T-helper 9 cell (primary cell): ENCODE measurements at places on chromosomes 11 and 22.

- DNase-seq = no peak
These were observed 41.7 kb downstream of the THAP12 start for GRCh38 chr11:76339221-76339620.

- no peak for DNase-seq
These were observed 34.9 kb downstream of the PRDM11 start for GRCh38 chr11:45181193-45181888.

DNA sequence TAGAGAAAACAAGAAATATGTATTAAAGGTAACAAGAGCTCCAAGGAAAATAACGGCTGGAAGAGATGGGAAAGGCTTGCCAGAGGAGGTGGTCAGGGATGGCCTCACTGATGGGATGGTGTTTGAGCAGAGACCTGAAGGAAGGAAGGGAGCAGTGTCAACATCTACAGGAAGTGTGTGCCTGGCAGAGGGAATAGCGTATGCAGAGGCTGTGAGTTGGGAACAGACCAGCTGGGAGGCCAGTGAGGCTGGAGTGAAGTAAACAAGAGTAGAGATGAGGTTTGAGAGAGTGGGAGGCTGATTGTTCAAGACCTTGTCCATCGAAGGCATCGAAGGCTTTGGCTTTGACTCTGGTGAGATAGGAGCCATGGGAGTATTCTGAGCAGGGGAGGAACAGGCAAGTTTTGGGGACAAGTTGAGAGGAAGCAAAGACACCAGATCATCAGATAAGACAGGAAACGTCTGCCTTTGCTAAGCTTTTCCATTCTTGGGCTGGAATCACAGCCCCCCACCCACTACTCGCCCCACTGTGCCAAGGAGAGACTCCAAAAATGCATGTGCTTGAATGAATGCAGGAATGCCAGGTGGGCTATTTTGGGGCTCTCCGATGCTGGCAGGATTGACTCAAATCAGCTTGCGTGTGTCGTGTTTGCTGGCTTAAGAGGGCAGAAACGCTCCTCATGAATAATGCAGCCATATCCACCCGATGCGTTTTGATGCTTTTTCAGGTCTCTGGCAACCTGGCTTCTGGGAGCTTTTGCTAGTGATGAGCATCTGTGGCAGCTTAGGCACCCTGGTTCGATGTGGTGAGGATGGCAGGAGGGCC lies 7.2 kb downstream of the SGSM1 start:
- no peak for DNase-seq

DNA sequence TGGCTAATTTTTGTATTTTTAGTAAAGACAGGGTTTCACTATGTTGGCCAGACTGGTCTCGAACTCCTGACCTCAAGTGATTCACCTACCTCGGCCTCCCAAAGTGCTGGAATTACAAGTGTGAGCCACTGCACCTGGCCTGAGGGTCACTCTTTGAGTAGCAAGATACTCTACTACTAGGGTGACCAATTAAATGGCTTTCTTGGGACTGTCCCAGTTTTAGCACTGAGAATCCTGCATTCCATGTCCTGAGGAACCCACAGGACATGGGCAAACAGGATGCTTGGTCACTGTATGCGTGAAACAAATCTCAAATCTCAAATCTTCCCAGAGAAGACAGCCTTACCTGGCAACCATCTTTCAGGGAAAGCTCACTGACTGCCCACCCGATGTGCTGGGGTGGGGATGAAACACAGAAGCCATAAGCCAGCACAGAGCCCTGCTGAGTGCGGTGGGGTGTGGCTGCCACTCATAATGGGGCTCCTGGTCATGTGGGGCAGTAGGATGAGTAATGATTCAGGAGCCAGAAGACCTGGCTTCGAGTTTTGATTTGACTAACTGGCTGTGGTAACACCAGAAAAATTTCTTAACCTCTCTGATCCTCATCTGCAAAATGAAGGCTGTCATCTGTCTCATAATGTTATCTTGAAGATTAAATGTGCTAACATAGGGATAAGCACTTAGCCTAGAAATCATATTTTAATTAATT lies 11.5 kb downstream of the CLMP start:
- DNase-seq = no peak
